Fibroblast of gingiva (primary cell): ENCODE measurements at places on chromosomes 6 and 20.
A peak's percentile ranks its signal among the peaks of the same experiment; 100 is the strongest.

DNA sequence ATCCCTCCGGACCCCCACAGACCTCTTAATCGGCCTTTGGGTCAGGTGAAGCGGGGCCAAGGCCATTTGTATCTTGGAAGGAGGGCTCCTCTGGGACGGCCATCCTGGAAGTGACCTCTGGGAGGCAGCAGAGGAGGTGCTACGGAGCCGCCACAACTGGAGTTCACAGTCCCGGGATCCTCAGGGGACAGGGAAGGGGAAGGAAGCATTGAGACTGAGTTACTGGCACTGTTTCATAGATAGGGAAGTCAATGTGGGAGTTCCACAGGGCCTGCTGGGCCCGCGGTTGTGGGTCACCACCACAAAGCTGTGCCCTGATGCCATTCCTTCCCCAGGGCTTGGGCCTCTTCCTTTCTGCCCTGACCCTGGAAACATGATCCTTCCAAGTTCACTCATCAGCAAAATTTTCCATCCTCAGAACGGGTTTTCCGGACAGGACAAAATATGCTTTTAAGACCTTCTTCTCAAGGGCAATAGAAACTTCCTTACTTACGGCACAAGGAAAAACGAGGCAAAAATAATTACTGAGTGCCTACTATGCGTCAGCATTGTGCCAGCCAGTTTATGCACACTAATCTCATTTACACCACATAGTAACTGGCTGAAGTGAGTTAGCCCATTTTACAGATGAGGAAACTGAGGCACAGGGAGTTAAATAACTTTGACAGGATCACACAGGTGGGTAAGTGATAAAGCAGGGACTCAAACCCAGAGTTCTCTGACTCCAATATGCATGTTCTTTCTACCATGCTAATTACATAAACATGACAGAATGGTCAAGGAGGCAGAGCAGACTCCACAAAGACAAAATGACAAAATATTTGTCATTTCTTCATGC, 143.8 kb downstream of the UNC5CL start:
- DNase-seq = peak; percentile 3

- DNase-seq = no peak
Observed at GRCh38 chr20:17634661-17635331, 47.2 kb downstream of the RRBP1 start.

- no peak for DNase-seq
Observed at GRCh38 chr6:78611102-78611620, 256.2 kb upstream of the IRAK1BP1 start.

DNA sequence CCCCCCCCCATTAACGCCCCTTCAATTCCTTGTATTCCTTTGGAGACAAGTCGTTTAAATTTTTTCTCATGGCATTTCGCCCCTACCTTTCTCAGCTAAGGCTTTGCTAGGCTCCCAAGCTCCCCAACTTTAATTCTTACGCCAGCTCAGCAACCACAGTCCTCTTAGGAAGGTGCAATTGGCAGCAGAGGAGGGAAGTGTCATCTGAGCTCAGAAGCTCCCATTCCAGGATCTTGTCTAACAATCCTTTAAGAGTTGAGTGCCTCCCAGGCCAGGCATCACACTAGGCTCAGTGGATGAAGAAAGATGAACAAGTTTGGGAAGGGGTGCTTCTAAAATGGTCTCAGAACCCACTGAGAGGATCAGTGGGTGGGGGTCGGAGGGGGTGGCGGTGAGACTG, 131.2 kb upstream of the AKAP12 start:
- DNase-seq = no peak

GRCh38 chr6:96943555-96944215, 19.2 kb downstream of the KLHL32 start:
- DNase-seq = no peak
